ENCODE measurements at places on chromosomes 5 and 9. TPM values are rescaled to one million over a fixed set of nuclear protein-coding genes. Genes with fewer than 3 reads are reported as not detected.

The CNTFR gene
- 7.8 TPM for total RNA-seq

The SLC6A19 gene
- not detected for total RNA-seq

The FOXD4 gene
- total RNA-seq: not detected

The PCDHB9 gene
- 0.81 TPM for total RNA-seq

The SLC22A4 gene
- 1.6 TPM for total RNA-seq

The PCDHGA4 gene
- total RNA-seq: 9.3 TPM

The MAML1 gene
- total RNA-seq: 10.4 TPM

The TPM2 gene
- 966 TPM for total RNA-seq

The DRD1 gene
- not detected for total RNA-seq

The CKS2 gene
- total RNA-seq: 7.1 TPM

The PCDHA2 gene
- not detected for total RNA-seq

The PDCD1LG2 gene
- 2.4 TPM for total RNA-seq

The PRDM9 gene
- total RNA-seq: not detected

The ACOT12 gene
- total RNA-seq: not detected

The CYLC2 gene
- total RNA-seq: not detected

The PCDHGC5 gene
- total RNA-seq: 3.0 TPM

The ZBED3 gene
- total RNA-seq: 3.8 TPM

The PTPRD gene
- 7.8 TPM for total RNA-seq
